ENCODE measurements at places on chromosomes 2 and 18.

- no peak for DNase-seq
Observed at GRCh38 chr2:99275882-99276281, 20.4 kb upstream of the LYG2 start.

DNA sequence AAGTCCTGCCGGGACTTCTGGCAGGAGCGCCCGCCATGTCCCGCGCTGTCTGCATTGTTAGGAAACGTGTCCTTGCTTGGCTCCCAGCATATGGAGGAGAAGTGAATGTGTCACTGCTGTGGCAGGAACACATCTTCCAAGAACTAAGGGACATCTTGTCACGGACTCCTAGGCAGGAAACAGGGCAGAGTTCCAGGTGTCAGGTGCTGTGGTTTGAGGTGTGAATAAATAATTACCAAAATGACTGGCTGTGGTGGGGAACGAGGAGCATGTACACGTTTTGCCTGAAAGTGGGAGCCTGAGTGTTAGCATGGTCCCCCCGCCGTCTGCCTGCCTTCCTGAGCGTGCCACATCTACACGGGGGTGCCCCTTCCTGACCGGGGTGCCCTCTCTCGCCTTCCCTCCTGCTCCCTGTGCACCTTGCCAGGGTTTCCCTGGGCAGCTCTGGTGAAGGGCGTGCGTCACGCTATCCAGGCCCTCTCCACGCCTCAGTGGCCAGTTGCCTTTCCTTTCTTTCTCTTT is 237.5 kb downstream of the LDLRAD4 start:
- DNase-seq, result no peak

DNA sequence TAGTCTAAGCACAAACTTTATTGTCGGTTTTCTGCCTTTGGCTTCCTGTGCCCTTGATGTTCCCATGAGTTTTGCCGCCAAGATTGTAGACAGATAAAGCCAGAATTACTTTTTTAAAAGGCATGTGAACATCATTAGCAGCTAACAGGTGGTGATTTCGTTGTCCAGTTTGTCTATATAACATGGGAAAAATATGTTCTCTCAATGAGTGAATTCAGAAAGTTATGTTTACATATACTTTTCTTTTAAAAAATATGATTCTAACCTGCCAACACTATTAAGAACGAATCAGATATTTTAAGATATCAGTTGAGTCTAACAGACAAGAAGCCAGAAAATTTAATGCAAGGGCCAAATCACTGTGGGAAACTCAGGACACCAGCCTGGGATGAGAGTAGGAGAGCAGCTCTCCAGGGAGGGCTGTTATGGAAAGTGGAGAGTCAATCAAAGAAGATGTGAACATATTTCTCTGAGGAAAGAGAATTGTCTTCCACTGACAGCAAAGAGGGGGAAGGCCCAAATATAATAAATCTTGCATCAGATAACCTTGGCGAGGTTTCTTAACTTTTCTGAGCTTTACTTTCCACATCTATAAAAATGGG is 311.3 kb downstream of the ARHGAP15 start:
- DNase-seq, result no peak

DNA sequence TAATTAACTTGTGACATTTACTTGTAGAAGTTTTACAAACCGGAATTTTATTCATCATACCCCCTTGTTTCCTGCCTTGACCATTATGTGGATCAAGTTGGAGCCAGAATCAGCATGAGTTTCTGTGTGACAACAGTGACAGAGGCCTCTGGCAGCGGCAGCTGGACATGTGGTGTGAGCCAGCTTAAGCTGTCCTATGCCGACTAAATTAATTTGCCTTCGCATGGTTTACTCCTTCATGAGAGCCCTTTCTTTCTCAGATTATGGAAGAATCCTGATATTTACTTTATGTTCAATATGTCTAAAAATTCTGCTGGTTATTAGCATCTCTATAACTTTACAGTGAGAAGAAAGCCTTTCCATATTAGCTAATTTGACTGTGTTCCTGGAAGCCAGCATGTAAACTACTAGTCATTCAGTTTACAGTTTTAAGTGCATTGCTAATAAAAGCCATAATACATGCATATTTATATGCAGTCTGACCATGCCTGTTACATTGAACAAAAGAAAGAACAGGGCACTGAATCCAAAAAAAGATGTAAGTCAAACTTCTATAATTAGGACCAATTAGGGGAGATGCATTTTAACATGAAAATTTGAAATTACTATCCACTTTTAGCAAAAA is 495.8 kb upstream of the ACVR2A start:
- no peak for DNase-seq

GRCh38 chr2:76157531-76157930 is 446.8 kb upstream of the GCFC2 start:
- DNase-seq, result no peak

- DNase-seq, result no peak
Observed at GRCh38 chr2:217953531-217953932, 49.3 kb downstream of the TNS1 start.

- DNase-seq, result no peak
Observed at GRCh38 chr18:54229421-54230059, 5.1 kb upstream of the MBD2 start.

DNA sequence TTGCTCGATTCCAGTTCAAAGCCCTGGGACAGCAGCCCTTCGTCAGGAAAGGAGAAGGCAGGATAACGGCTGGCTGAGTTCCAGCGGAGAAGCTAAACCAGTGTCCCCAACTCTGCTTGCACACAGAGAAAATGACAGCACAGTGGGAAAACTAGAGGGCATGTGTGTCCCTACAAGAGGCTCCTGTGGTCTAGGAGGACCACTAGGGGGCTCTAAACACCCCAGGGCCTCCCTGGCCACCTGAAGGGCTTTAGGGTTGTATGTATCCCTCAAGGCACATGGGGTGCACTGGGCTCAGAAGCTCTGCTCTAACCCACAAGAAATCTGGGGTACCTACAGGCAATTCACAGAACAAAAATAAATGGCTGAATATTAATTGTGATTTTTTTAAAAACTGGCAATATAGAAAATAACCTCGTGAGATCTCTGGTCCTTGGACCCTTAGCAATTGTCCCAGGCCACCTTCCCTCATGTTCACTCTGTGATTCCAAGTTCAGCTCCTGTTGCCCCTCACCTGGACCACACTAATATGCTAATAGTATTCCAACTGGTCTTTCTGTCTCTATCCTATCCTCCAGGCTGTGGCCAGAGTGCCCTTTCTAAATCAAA is 17.5 kb downstream of the STAT1 start:
- no peak for DNase-seq

- DNase-seq, result no peak
Observed at GRCh38 chr2:46914578-46915230, 902 bp downstream of the MCFD2 start.

GRCh38 chr2:136030406-136030805 is 45.0 kb upstream of the DARS1 start:
- no peak for DNase-seq

DNA sequence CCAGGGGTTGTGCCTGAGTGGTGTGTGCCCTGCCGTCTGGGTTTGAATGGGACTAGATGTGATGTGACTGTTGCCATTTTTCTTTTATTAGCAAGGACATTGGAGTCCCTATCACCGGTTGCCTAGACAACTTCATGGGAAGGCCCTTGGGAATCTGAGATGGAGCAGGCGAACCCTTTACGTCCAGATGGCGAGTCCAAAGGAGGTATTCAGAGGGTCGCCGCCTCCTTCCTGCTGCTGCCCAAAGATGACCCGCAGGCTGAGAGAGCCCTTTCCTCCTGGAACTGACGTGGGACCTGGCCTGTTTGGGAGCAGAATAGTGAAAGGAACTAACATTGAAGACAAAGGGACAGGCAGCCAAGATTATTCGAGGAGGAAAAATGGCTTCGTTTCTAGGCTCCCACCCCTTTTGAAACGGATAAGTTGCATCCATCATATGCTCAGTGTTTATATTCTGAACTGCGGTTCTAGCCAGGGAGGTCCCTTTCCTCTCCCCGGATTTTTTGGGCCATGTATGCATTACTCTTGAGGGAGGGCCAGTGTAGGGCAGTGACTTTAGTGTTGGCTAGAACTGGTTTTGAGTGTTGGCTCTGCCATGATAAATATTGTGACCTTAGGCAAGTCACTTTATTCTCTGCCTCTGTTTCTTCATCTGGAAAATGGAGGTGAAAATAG is 673 bp downstream of the CENPO start:
- no peak for DNase-seq

DNA sequence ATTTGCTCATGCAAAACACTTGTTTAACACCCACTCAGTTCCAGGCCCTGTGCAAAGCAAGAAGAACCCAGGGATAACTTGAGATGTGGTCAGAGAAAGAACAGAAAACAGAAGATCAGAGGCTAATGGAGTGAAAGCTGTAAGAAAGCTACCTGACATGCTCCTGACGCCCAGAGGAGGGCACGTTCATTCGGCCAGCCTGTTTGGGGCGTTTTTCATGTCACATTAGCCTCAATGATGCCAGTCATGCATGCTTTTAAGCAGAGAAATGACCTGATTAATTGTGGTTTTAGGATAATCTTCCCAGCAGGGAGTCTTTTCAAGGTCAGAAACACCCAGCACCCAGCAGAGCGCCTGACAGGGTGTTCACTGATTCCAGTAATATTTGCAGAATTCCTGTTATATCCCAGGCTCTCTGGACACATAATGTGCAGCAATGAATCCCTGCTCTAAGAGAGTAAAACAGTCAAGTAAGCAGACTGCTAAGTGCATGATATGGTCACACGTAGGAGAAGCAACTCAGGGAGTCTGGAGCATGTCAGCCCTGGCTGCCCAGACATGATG is 320.0 kb downstream of the LRATD1 start:
- DNase-seq, result no peak

DNA sequence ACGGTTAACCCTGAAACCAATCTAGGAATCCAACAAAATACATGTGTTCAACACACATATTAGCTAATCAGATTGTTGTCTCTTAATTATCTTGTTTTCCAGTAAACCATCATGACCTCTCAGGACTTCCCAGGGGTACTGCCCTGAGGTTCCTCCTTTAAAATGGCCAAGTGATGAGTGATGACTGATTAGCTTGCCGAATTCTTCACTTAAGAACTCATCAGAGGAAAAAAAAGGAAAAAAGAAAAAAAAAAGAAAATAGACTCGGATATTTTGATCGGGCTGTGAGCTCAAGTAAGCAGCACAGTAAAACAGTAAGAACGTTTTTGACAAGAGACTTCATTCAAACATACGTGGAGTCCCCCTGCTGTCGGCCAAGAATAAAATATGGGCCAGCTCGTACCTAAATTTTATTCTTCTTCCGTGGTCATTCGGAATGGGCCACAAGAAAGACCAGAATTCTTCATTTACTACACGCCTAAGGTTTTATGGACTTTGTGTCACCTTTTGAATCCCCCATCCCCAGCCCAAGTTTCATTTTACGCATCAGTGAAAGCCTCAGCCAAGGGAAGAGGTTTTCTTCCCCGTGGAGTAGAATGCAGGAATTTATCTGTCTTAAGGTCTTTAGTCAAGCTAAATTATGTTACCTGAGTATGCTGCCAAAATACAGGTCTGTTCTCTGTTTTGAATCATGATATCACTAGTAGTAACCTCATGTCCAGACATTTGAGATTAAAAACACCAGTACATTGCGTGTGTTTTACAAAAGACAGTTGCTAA is 40.5 kb downstream of the COLEC12 start:
- no peak for DNase-seq

All from NCI-H2107 (cell line).